ENCODE measurements at places on chromosomes 16 and 17.

DNA sequence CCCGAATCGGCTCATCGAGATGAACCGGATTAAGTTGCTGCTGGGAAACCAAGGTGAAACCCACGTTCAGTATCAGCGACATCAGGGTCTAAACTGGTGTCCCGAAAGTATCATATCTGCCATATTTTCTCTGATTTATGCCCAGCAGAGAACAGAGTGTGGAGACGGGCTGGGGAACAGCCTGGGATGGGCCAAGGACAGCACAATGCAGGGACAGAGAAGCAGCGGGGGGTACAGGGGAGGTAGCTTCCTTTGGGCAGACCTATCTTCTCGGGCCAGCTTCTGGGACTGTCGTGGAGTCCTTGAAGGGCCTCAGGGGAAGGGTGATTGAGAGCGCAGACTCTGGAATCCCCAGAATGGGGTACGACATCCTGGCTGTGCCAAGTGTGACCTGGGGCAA lies 17.5 kb upstream of the MLKL start:
- H3K27me3 ChIP-seq = no peaks in the 10 kb centered on the region
- H3K4me1 ChIP-seq = no peaks in the 10 kb centered on the region
- H3K36me3 ChIP-seq = no peaks in the 10 kb centered on the region

DNA sequence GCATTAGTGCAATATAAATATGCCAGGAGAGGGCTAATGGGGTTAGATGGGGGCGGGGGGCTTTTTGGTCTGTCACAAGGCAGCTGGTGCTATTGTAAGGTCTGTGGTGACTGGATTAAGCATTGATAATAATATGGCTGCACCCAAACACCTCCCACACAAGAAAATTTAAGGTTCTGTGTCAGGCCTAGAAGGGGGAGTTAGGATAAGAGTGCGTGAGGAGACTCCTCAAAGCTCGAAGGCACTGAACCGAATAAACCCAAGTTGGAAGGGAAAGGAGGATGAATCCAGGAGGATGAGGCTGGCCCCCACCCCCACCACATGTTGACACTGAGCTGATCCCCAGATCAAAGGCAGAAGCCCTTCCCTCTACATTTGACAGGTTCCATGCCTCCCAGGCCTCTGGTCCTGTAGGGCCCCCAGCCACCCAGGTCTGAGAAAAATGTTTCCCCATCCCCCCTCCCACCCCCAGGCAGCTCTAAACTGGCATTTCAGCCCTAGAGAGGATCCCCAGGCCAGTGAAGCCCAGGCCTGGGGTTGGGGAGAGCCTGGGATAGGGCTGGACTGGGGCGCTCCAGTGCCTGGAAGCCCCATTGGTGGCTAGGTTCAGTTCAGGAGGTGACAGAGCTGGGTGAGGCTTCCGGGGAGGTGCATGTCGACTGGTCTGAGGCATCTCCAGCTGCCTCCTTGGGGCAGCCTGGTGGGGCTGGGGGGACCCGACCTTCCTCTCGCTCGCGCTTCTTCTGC lies 1.7 kb downstream of the HOXB1 start:
- no peak for DNase-seq
- H3K4me1 ChIP-seq = peaks cover 3% of the 10 kb centered on the region
- no peaks in the 10 kb centered on the region for H3K27me3 ChIP-seq
- no peak overlapping the region for H3K4me3 ChIP-seq
- no peaks in the 10 kb centered on the region for H3K36me3 ChIP-seq
- no peak overlapping the region for H3K27ac ChIP-seq

DNA sequence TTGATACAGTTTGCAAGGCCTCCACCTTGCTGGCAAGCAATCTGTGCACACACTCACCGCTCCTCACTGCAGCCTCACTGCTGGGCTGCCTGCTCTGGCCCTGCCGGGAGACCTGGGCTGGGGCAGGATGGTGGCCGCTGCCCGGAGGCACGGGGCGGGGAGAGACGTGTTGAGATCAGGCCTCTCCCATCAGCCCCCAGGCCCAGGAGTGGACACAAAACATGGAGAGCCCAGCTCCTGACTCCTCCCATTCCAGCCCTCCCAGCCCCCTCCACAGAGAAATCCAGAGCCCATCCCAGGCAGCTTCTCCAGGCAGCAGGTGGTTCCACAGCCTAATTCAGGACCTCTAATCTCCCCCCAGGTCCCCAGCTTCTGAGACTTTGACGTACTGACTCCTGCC lies 23.1 kb upstream of the RPL38 start:
- H3K4me3 ChIP-seq = no peak overlapping the region
- H3K27me3 ChIP-seq = peaks cover 8% of the 10 kb centered on the region
- DNase-seq = no peak
- no peaks in the 10 kb centered on the region for H3K36me3 ChIP-seq

DNA sequence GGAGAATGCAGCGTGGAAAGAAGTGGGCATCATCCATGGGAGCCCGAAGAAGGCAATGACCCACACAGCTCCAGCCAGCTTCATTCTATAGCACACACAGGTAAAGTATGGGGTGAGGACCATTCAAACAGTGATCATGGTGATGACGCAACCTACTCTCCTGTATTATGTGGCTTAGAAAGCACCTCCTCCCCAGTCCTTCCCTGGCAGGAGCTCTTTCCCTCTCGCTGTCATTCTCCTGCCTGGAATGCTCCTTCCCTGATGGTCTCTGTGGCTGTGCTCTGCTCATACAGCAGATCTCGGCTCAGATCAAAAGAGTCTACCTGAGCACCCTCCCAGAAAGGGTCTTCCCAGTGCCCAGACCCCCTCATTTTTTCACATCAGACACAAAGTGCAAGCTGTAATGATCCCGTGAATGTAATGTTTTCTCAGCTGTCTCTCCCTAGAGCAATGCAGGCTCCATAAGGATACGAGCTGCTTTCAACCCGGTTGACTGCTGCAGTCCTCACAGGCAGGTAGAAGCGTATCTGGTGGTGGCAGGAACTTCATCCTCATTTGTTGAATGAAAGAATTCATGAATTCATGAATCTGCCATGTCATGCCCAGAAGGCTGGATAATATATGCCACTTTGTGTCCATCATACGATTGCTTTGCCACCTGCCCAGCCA lies 248.8 kb downstream of the HS3ST3A1 start:
- no peak for DNase-seq
- H3K36me3 ChIP-seq = no peaks in the 10 kb centered on the region
- no peaks in the 10 kb centered on the region for H3K4me1 ChIP-seq

- H3K36me3 ChIP-seq = no peaks in the 10 kb centered on the region
- no peaks in the 10 kb centered on the region for H3K4me1 ChIP-seq
- no peak overlapping the region for H3K4me3 ChIP-seq
- DNase-seq = no peak
- no peaks in the 10 kb centered on the region for H3K27me3 ChIP-seq
- H3K27ac ChIP-seq = no peak overlapping the region
These were observed 88.8 kb downstream of the MGAT5B start for GRCh38 chr17:76956846-76957540.

DNA sequence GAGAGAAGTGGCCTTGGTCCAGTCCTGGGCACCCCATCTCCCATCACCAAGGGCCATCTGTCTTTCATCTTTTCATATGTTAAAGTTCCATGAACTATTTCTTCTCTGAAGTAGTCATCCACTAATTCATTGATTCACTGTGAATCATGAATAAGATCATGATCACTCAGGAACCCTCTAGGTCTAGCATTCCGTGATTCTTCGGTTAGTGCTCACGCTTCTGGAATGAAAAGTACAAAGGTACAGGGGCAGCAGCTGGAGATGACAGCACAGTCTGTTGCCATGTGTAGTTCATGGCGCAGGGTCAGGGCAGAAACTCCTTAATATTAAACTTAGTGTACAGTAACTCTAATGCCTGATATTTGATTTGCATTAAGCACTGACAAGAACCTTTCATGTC lies 127.1 kb downstream of the CDH13 start:
- DNase-seq = no peak
- no peak overlapping the region for H3K4me3 ChIP-seq
- H3K27me3 ChIP-seq = peaks cover 2% of the 10 kb centered on the region
- no peaks in the 10 kb centered on the region for H3K36me3 ChIP-seq
- H3K4me1 ChIP-seq = no peaks in the 10 kb centered on the region

- no peaks in the 10 kb centered on the region for H3K27me3 ChIP-seq
- peaks cover under 1% of the 10 kb centered on the region for H3K4me1 ChIP-seq
- no peak overlapping the region for H3K4me3 ChIP-seq
- DNase-seq = no peak
These were observed 37.2 kb downstream of the GSE1 start for GRCh38 chr16:85650135-85650843.

DNA sequence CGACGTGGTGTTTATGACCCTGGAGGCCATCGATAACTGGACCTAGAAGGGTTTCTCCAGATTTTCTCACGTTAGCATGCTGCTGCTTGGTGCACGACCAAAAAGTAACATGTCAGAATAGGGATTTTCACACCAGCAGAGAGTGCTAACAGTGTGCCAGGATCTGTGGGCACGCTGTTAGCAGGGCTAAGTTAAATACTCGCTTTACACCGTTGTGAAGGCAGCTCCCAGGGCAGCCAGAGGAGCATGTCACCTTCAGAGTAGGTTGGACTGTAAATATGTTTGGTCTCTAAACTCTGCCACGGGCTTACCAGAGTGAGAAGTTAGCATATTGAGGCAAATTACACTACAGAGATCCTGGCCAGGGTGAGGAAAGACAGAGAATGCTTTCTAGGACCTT lies 113.2 kb upstream of the TBX2 start:
- no peak overlapping the region for H3K4me3 ChIP-seq
- no peaks in the 10 kb centered on the region for H3K27me3 ChIP-seq
- H3K27ac ChIP-seq = no peak overlapping the region

- H3K27me3 ChIP-seq = peaks cover 2% of the 10 kb centered on the region
- H3K4me3 ChIP-seq = no peak overlapping the region
- no peak for DNase-seq
- no peaks in the 10 kb centered on the region for H3K36me3 ChIP-seq
- no peak overlapping the region for H3K27ac ChIP-seq
- H3K4me1 ChIP-seq = no peaks in the 10 kb centered on the region
These were observed 27.8 kb downstream of the CCL4 start for GRCh38 chr17:36131421-36131820.

GRCh38 chr17:50631908-50632571 lies 2.6 kb upstream of the ABCC3 start:
- no peak overlapping the region for H3K27ac ChIP-seq
- no peaks in the 10 kb centered on the region for H3K36me3 ChIP-seq
- H3K4me3 ChIP-seq = no peak overlapping the region
- peaks cover 44% of the 10 kb centered on the region for H3K27me3 ChIP-seq
- DNase-seq = no peak

DNA sequence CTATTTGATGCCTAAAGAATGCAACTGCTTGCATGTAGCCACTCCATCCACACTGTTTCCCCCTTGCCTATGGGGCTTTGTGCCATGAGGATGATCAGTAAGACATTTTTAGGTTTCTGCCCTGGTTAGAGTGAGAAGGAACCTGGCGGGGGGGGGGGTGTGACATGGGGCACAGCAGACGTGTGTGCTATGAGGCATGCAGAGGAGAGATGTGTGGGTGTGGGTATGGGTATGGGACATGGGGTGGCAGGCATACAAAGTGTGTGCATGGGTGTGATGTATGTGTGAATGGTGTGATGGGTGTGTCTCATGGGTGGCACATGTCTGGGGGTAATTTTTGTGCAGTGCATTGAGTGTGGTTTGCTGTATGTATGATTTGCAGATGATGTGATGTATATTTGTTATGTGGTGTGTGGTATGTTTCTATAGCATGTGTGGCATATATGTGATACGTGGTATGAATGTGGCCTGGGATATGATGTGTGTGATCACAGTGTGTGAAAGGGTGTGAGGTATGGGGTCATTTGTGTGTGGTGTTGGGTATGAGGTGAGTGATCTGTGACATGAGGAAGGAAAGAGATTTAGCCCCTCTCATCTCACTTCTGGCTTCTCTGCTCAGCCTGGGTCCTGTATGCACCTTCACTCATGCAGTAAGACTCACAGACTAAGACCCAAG lies 14.9 kb downstream of the CCDC182 start:
- H3K27ac ChIP-seq = no peak overlapping the region
- H3K4me1 ChIP-seq = no peaks in the 10 kb centered on the region
- no peak overlapping the region for H3K4me3 ChIP-seq
- DNase-seq = no peak

- no peaks in the 10 kb centered on the region for H3K27me3 ChIP-seq
- H3K4me1 ChIP-seq = no peaks in the 10 kb centered on the region
- no peak overlapping the region for H3K4me3 ChIP-seq
- H3K36me3 ChIP-seq = no peaks in the 10 kb centered on the region
- DNase-seq = no peak
These were observed 4.2 kb upstream of the KRT24 start for GRCh38 chr17:40707745-40708144.

GRCh38 chr17:32446949-32447348 lies 2.6 kb downstream of the PSMD11 start:
- H3K4me1 ChIP-seq = peaks cover 13% of the 10 kb centered on the region
- no peaks in the 10 kb centered on the region for H3K27me3 ChIP-seq
- peaks cover 36% of the 10 kb centered on the region for H3K36me3 ChIP-seq

DNA sequence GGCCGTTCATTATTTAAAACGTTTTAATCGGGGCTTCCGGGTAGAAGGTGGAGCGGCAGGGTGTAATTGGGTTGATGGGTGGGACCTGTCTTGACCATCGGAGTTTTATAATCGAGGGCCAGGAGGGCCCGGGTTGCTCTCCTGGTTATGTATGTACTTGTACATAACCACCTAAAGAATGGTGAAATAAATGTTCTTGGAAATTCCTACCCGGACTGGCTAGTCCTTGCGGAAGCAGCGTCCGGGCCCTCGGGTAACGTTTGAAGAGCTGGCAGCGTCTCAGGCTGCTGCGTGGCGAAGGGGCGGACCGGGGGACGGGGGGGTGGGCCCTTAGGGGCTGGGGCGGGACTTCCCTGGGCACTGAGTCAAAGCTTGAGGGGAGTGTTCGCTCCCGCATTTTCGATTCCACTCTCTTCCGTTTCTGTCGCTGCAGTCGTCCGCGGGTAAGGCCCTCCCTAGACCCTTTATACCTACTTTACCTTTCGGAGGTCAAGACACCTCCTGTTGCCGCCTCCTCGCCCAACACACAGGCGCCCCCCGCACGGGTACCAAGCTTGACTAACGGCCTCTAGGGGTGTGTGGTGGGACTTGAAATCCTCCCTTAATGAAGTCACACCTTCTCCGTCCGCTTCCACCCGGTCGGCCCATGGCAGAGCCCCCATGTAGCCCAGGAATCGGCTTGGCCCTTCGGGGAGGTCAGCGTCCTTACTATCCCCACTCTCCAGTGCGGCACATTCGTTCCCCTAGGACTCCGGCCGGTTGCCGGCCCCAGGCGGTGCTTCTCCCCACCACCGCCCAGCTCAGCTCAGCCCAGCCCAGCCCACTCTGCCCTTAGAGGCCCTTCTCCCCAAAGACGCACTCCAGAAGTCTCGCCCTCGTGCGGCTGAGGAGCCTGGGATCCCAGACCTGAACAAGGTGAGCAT lies at the start of gene TMEM106A:
Gene TMEM106A (plus strand): TSS at position 396 of the 923 bp plus-strand sequence. CDS start 1,167 bp downstream, outside the sequence.
- DNase-seq = peak; percentile 51
- peaks cover 10% of the 10 kb centered on the region for H3K4me1 ChIP-seq
- H3K27ac ChIP-seq = peak within 1 kb of the TSS; percentile 79
- H3K27me3 ChIP-seq = no peaks in the 10 kb centered on the region
- H3K4me3 ChIP-seq = peak within 1 kb of the TSS; percentile 79
- peaks cover 10% of the 10 kb centered on the region for H3K36me3 ChIP-seq

- H3K27ac ChIP-seq = no peak overlapping the region
- DNase-seq = no peak
- no peaks in the 10 kb centered on the region for H3K36me3 ChIP-seq
- no peaks in the 10 kb centered on the region for H3K27me3 ChIP-seq
These were observed 45.1 kb downstream of the TNFRSF13B start for GRCh38 chr17:16926571-16927451.

- no peaks in the 10 kb centered on the region for H3K36me3 ChIP-seq
- H3K4me1 ChIP-seq = no peaks in the 10 kb centered on the region
- no peak overlapping the region for H3K27ac ChIP-seq
These were observed 199.3 kb upstream of the TBX2 start for GRCh38 chr17:61200339-61200715.

Measured in effector memory CD4-positive, alpha-beta T cell (primary cell).